ENCODE measurements at places on chromosomes 3 and 15.
A peak's percentile ranks its signal among the peaks of the same experiment; 100 is the strongest.

DNA sequence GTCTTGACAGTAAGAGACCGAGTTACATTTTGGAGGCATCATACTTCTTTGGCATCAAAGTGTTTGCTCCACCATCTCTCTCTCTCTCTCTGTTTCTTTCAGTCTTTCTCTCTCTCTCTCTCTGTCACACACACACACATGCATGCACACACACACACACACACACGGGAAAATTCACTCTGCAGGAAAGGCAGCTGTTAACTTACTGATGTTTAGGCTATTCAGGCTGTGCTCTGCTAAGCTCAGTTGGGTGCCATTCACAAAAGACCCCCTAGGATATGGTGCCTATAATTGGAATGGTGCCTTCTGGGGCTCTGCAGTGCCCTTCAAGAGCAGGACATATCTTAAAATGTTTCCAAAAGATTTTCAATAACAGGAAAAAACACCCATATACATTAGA is 78.2 kb downstream of the KCNH8 start:
- no peak for DNase-seq

DNA sequence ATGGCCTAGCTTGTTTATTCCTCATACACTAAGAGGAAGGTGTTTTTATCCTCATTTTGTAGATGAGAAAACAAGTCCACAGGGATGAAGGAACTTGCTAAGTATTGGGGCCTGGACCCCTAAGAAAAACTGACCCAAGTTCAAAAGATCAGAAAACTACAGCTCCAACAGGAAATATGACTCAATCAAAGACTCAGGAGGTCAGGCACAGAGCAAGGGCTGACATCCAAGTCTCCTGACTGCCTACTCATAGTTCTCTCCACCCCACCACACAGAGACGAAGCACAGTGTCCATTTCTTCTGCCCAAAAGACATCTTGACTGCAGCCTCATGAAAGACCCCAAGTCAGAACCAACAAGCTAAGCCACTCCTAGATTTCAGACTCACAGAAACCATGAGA is 26.9 kb upstream of the TPM1 start:
- peak; percentile 74 for DNase-seq

GRCh38 chr15:70053001-70053715 is 44.6 kb downstream of the TLE3 start:
- DNase-seq = no peak

DNA sequence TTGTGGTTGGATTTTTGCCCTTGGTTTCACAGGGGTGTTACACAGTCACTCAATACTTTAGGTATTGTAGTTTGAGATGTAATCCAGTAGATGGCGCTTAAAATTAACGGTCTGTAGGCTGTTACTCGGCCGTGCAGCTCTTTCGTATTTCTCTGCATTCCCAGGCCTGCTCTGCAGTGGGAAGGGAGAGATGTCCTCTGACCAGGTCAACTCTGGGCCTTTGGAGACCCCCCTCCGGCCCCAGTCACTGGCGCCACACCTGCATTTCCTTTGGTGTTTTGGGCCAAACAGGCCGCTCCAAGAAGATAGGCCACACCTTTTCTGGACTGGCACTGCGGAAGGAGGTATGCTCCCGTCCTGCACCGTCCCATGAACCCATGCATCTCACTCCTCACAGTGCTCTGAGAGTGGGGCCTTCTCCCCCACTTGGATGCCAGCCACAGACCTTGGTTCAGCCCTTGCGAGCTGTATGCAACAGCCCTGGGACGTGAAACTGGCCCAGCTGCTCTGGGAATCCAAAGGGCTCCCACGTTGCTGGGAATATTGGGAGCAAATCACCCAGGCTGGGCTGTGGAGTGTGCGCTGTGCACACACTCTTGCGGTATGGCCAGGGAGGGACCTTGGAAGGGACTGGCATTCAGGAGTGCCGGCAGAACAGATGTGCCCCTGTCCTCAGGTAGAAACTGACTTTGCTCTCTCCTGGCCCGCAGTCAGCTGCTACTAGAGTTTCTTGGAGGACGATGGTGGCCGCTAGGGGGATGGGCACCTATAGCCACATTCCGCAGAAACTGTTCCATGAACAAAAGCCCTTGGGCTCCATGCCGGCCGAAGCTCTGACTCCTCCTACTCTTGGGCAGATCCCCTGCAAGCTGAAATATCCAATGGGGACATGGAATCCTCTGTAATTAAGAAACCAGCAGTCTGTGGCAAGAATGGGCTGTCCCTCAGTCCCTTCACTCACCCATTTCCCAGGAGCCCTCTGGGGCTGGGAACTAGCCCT is 410.5 kb upstream of the CADM2 start:
- DNase-seq = no peak

GRCh38 chr15:64070965-64071851 is 22.4 kb downstream of the CIAO2A start:
- peak; percentile 76 for DNase-seq

DNA sequence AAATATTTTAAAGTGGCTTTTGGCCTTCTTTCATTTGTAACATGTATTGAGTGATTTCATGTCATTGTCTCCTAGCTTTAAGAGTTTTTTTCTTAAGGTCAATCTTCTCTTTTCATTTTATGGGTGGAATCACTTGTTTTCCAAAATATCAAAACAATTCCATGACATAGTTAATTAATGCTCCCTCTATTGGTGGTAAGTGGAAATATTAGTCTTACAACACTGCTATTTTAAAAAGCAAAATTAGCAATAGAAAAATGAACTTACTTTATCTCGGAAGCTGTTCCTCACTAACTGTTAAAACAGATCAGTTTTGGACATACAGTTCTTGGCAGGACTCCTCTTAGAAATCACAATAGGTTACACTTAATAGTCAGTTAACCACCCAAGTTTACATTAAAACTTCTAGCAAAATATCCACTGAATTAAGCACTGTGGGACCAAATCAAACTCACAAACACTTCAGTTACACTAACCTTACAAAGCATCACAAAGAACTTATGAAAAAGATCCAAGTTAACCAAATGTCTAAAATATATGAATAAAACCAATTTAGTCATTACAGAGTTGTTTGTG is 42.4 kb downstream of the TIGIT start:
- no peak for DNase-seq

DNA sequence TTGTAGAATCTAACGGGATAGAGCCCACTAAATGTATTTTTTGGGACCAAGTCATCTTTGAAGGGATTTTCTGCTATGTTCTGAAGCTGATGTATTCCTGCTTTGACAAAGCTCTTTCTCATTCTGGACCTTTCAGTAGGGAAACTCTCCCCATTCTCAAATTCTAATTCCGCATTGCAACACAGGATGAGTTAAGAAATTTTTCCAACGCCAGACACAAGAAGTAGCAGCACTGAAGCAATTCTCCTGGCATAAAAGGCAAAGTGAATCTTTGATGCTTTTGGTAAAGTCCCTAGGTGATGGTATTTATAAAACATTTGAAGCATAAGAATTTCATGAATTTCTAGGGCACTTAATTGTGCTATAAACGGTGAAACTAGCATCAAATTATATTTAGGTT is 76.8 kb downstream of the ZPLD1 start:
- no peak for DNase-seq

GRCh38 chr3:184919651-184920050 is 107.7 kb downstream of the VPS8 start:
- no peak for DNase-seq

DNA sequence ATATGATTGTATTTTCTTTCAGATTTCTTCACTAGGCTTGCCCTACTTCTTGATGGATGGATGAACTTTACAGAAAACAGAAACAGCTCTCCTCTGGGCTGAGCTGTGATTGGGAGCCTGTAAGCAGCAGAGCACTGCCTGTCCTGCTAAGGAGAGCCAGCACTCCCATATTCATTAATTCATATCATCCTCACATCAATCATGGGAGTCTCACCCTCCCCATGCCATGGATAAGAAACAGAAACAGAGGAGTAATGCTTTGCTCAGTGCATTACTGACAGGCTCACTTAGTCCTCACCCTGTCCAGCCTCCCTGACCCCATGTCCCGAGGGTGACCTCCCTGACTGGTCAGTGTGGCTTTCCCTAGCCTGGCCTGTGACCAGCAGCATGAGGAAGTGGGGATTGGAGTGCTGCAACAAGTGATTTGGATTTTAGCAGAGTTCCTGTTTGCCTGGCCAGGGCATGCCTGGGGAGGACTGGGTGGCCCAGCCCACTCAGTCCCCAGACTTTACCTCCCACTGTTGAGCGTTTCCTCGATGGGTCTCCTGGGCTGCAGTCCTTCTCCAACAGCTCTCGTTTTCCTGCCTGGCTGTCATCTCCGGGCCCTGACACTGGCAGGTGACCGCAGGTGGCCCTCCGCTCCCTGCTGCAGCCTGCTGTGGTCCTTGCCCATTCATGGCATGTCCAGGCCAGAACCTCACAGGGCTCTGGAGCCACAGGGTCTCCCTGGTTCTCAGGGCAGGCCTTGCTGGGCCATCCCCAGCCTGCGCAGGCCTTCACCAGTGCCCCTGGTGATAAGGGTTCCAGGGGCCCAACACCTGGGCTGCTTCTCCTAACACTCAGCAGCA is 1.3 kb upstream of the TMIE start:
- no peak for DNase-seq

GRCh38 chr3:167941234-167941995 is 154.3 kb downstream of the GOLIM4 start:
- peak; percentile 63 for DNase-seq

DNA sequence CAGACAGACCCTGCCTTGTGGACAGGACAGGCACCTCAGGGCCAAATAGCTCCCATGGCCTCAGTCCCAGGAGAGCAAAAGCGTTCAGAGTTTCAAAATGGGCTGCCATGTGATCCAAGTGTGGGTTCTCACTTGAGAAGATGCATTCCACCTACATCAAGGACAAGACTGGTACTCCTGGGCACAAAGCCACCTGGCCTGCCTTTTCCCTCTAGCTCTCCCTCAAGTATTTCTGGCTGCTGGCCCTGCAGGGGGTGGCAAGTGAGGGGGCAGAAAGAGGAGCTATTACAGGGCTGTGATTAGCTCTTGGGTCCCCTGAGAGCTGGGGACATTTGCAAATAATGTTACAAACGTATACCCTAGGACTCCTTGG is 6.5 kb upstream of the COL7A1 start:
- DNase-seq = no peak

DNA sequence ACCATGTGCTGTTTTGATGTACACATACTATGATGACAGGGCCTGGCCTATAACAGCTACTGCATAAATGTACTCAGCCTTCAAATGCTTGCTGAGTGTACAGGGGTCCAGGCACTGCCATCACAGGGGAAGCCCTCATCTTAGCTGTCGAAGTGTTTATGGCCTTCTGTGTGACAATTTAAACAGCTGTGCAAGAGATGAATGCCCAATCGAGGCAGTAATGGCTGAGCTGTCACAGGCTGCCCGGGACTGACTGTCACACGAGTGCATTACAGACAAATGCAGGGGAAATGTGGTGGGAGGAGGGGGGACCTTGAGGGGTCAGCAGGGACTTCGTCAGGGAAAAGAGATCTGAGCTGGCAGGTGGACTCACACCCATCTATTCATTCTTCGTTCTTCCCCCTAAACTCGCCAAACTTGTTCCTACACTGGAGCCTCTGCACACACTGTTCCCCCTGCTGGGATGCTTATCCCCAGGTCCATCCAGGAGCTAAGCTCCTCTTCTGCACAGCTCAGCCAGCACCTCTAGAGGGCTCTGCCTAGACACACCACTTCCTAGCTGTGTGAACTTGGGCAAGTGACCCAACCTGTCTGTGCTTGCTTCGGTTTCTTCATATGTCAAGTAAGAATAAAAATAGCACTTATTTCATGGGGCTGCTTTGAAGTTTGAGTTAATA is 156.2 kb upstream of the IQSEC1 start:
- no peak for DNase-seq

- DNase-seq = peak; percentile 7
Measured at GRCh38 chr15:76431971-76432370, 95.4 kb downstream of the ISL2 start.

DNA sequence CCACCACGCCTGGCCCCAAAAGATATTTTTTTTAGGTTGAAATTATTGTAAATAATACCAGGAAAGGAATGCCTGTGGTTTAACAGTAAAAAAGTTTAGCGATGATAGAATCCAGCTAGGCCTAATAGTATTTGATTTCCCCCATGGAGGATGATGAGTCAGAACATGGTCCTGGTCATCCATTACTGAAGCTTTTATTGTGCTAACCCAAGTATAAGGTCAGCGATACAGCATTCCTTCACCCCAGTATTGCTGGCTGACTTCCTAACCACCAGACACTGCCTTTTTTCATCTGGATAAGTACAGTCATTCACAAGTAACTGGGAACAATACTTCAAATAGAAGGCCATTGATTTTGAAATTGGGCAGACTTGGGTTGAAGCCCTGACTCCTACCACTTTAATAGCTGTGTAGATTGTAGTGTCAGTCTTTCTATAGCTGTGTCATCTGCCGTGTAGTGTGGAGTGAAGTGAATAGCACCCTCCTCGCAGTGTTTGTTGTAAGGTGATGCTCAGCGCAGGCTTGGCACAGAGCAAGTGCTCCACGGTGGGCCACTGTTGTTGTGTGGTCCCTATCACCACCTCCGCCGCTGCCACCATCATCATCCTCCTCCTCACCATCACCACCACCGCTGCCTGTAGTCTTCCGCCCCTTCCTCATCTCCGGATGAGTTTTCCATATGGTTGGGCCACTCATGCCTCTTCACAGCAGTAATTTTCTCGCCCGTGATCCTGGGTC is 436.0 kb upstream of the TPM1 start:
- peak; percentile 99 for DNase-seq

GRCh38 chr15:100026041-100026440 is 292.8 kb upstream of the LYSMD4 start:
- DNase-seq = no peak

DNA sequence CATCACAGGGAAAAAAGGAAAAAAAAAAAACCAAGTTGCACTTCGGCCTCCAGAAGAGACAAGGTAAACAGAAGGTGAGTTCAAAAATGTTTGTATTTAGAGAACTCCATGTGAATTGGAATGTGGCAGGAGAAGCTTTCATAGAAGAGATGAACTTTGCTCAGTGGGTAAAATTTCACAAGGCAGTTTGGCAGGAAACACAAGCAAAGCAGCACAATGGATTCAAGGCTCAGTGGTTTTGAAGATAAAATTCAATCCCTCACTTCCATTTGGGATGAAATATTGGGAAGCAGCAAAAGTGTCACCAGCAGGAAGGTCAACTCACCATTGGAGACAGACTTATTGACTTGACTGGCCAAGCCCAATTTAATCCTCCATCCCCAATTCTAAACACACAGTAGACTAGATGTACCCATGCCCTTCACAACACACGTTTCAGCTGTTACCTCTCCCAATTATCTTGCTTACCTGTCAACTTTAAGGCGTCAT is 256.7 kb upstream of the ICE2 start:
- DNase-seq = no peak

DNA sequence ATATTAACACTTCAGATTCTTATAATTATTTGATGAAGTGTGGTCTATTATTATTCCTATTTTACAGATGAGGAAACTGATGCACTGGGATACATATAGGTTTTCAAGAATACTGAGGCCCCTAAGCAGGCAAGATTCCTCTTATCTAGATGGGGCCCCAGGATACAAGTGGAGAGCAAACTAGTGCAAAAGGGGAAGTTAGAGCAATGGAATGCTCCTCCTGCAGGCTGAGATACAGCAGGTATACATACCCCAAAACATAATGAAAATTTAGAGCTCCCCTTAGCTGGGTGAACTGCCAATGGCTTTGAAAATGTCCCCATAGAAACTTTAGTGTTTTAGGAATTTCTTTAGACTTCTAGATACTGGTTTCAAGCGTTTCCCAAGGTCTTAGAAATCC is 247.1 kb downstream of the CHST2 start:
- no peak for DNase-seq

Measured in NCI-H226 (cell line).